ENCODE measurements at places on chromosomes 11 and 22.

- no peak for DNase-seq
Observed at GRCh38 chr22:37926358-37926757, 20.3 kb downstream of the MICALL1 start.

DNA sequence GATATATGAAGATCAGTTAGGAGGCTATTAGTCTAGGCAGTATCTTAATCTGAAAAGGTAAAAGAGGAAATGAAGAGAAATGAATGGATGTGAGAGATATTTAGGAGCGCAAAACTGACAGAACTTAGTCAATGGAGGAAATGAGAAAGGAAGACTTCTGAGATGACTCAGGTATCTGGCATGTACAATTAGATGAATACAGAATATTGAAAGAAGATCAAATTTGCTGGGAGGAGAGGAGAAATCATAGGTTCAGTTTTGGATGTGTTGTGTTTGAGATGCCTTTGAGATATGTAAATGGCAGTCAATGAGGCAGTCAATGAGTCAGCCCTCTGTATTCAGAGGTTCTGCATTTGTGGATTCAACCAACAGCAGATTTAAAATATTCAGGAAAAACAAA lies 42.9 kb upstream of the GAB2 start:
- no peak for DNase-seq

GRCh38 chr11:66894141-66894540 lies 37.3 kb downstream of the LRFN4 start:
- no peak for DNase-seq

GRCh38 chr22:37199760-37200108 lies 11.7 kb upstream of the C1QTNF6 start:
- no peak for DNase-seq

- no peak for DNase-seq
Observed at GRCh38 chr11:78290293-78291176, 101.8 kb downstream of the USP35 start.

DNA sequence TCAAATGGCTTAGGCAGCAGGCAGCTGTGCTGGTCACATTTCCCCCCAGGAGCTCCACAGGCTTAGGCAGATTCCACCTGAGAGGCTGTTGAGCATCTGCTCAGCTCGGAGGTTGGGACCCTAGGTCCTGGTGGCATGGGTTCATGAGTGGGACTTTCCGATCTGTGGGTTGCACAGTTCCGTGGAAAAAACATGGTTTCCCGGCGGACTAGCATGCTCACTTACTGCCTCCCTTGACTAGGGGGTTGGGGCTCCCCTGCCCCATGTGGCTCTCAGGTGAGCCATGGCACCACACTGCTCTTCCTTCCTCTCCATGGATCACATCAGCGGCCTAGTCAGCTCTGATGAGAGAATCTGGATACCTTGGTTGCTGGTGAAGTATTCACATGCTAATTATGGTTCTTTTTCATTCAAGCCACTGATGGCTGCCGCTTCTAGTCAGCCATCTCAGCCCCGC lies 685.1 kb downstream of the METTL15 start:
- no peak for DNase-seq

- no peak for DNase-seq
Observed at GRCh38 chr11:63747011-63747410, 21.6 kb downstream of the ZFTA start.

DNA sequence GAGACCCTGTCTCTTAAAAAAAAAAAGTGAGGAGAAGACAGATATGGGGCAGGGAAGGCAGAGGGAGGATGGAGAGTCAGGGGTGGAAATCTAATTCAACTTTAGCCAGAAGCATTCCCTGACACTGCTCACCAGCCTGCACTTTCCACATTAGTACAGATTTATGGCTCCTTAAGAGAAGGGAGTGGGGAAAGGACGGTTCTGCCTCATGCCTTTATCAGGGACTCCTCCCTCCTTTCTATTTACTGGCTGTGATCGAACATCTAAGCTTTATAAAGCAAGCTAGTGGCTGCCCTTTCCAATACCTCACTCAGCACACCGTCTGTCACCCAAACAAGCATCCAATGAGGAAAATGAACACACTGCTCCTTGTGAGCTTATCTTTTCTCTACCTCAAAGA lies at the start of gene PATE4:
Gene PATE4, plus strand, starts transcription at position 301 of the 400 bp plus-strand sequence. Its CDS starts 44 bp downstream, at position 345.
- DNase-seq: no peak

DNA sequence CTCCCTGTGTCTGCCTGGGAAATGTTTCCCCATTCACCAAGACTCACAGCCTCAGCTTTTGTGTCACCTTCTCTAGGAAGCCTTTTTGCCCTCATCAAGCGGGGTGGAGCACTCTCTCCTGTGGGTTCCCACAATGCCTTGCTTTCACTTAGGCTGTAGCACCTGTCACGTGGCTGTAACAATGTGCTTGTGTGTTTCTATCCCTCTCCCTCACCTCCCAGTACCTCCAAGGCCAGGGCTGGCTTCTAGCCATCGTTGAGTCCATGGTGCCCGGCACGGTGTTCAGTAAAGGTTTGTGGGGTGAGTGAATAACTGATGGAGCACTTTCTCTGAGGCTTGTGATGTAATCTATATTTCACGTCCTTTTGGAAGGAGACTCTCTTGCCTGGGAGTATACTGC lies 153.2 kb downstream of the TTC17 start:
- no peak for DNase-seq

DNA sequence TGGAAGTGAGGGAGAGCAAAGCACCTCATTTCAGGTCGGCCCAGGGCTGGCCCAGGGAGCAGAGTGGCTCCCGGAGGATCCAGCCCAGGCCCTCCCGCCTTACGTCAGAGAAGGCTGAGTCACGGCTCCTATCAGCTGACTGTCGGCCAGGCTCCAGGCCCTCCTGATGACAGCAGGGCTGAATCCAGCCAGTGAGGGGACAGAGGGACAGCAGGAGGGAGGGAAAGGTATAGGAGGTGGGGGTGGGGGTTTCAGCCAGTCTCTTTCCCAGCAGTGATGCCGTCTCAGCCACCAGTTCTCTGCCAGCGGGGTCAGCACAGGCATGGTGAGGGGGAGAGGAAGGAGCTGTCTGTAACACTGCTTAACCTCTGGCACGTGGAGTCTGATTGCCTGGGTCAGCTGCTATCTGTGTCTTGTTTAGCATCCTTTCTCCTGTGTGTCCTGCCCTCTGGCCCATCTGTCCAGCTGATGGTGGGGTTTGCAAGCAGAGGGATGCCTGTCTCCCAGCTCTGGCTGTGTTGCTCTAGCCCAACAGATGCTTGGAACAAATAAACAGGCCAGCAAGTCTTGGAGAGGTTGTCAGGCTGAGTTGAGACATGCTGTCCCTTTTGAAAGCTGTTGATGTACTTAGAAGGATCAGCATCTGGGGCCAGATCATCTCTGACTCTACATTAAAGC lies 74.0 kb downstream of the ADAMTS15 start:
- peak; percentile 26 for DNase-seq

DNA sequence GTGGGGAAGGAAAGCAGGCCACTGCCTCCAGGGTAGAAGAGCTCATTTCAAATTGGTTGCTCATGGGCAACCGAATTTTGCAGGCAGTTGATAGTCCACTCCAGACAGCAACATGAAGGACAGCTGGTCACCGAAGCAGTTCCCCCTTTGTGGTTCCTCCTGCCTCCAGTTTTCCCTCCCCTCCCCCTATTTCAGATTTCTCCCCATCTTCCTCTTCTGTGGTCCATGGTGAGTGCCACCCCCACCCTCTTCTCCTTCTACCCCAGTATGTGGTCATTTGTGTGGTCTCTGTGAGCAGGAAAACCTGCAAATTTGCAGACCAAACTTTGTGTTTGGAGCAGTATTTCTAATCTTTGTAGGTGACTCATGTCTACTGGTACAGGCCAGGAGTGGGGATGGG lies 38.2 kb upstream of the PAK1 start:
- no peak for DNase-seq

DNA sequence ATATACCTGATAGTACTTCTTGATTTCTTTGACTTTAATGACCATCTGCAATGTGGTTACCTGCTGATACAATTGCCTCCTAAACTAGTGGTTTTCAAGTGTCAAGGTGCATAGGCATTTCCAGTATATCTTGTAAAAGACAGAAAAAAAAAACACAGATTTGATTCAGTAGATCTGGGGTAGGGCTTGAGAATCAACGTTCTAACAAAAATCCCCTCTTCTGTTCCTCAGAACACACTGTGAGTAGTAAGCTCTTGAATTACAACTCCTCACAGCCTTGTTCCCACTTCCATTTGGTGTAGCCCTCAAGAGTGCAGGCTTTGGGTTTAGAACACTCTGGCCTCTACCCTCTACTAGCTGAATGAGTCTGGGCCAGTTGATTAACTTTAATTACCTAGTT lies 78.0 kb upstream of the CTSC start:
- DNase-seq: no peak

DNA sequence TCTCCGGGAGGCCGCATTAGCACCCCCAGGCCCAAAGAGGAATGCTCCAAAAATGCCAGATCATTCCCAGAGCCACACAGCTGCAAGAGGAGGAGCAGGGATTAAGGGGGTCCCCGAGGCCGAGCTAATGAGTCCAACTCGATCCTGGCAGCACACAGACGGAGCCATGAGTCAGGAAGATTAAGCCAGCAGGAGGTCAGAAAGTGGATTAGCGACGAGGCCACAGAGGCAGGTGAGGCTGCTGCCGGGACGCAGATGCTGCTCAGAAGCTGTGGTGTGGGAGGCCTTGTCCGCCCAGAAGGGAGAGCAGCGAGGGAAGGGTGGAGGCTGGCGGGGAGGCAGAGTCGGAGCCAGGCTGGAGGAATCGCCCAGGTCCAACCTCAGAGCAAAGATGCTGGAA lies 120.5 kb downstream of the SHANK2 start:
- no peak for DNase-seq

GRCh38 chr11:66718320-66718971 lies 10.6 kb downstream of the SPTBN2 start:
- no peak for DNase-seq

DNA sequence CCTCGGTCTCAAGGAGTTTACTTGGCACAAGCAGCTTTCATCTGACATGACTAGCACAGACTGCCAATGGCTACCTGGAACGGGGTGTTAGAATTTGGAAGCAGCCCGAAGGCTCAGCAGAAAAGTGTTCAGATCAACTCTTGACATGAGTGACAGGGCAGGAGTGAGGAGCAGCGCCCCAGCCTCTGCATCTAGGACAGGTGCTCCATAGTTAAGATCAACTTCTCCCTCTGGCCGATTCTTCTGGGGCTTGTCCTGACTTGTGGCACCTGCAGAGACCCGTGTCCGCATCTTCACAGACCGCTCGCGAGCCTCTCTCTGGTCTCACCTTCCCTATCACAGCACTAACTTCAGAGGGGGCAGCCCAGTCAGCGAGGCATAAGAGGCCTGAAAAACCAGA lies 42.5 kb upstream of the CHKA start:
- DNase-seq: no peak

DNA sequence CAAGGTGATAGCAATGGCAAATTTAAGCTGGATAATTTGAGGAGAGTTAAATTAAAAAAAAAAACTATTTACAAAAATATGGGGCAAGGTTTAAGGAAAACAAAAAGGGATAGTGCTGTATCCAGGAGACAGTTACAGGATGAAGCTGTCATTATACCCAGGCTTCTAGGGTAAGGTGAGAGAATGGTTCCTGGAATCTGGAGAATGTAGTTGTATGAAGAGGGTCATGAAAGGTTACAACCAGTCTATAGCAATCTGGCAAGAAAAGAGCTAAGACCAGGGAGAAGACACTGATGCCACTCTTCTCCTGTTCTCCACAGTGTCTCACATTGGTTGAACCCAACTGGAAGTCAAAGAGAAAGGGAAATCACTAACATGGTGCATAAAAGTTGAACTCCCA lies 144.9 kb downstream of the SOX6 start:
- no peak for DNase-seq

DNA sequence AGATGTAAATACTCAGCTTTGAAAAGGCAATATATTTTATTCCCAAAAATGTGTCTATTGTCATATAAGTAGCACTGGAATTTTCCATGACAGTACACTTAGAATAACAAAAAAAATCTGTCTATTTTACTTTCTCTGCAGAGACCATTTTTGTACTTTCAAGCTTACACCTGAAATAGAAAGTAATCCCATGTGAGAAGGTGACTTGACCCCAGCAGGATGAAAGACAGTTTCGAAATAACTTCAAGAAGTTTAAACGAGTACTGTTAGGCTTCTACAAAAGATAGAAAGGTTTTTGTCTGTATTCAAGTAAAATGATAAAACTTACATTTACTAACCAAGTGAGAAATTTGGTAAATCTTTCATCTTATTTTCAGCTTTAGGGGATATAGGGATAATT lies 259.9 kb upstream of the CTSC start:
- DNase-seq: no peak

- peak; percentile 98 for DNase-seq
Observed at GRCh38 chr11:65454696-65455456, 32.3 kb downstream of the NEAT1 start.

DNA sequence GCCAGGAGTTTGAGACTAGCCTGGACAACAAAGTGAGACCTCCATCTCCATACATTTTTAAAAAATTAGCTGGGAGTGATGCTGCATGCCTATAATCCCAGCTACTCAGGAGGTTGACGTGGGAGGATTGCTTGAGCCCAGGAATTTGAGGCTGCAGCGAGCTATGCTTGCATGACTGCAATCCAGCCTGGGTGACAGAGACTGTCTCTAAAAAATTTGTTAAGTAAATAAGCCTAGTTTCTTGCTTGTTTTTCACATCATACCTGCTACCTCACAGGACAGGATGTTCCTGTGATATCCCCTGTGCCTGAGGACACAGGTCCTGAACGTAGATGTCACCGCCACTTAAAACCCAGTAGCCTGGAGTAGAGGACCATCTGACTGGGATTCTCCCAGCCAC lies 348.6 kb downstream of the MN1 start:
- no peak for DNase-seq

DNA sequence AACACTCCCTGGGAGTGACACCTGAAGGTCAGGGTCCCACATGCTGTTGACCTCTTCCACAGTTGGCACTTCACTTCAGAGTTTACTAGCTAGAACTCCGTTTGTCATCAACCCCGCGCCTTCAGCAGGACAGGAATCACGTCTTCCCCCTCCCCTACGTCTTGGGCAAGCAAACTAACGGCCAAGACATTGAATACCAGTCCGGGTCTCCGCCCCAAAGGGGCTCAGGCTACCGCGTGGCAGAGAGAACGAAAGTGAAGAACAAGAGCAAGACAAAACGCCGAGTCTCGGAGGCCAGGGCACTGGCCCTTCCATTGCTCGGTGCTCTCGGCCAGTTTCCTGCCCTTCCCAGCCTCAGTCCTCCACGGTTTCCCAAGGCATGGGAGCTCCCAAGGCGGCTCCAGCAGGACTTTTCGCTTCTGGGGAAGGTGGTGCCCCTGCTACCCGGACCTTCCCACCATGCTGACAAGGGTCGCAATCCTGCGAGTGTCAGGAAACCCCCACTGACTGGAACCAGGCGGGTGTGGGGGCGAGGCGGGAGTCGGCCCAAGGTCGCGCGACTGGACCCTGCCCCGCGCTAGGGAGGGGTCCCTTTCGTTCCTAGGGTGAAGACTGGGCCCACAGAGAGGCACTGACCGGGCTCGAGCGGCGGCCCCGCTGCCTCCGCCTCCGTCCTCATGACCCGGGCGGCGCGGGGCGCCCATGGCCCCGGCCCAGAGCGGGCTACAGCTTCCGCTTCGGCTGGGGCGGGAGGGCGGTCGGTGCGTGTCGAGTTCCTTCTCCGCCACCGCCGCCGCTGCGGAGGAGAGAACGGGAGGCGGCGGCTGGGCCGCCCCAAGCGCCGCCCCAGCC lies at the start of gene GUCD1:
Gene GUCD1, minus strand, starts transcription at position 826 of the 852 bp plus-strand sequence. Its CDS starts 147 bp downstream, at position 679.
- DNase-seq: no peak

GRCh38 chr22:20146777-20147176 lies 4.1 kb downstream of the CCDC188 start:
- DNase-seq: no peak

- no peak for DNase-seq
Observed at GRCh38 chr11:107834995-107835394, 23.6 kb downstream of the SLC35F2 start.

Data from D341Med (cell line).